Hematopoietic multipotent progenitor cell (in vitro differentiated cells): ENCODE measurements at places on chromosomes 16 and 17. TPM values are rescaled to one million over a fixed set of nuclear protein-coding genes. Genes with fewer than 3 reads are reported as not detected.
A peak's percentile ranks its signal among the peaks of the same experiment; 100 is the strongest.

The SLC5A11 gene
- under 0.01 TPM for total RNA-seq

The TBX6 gene
- total RNA-seq: 2.2 TPM

The MYH2 gene
- total RNA-seq: not detected

The CCL23 gene
- total RNA-seq: 0.81 TPM

The UMOD gene
- not detected for total RNA-seq

The CSNK2A2 gene
- 21.8 TPM for total RNA-seq

The PRSS8 gene
- not detected for total RNA-seq

The ABCA10 gene
- total RNA-seq: 0.27 TPM

The TM4SF5 gene
- total RNA-seq: not detected

The APOH gene
- not detected for total RNA-seq

The KRTAP4-5 gene
- not detected for total RNA-seq

The HSPB9 gene
- not detected for total RNA-seq

The TBC1D16 gene
- total RNA-seq: 14.0 TPM

DNA sequence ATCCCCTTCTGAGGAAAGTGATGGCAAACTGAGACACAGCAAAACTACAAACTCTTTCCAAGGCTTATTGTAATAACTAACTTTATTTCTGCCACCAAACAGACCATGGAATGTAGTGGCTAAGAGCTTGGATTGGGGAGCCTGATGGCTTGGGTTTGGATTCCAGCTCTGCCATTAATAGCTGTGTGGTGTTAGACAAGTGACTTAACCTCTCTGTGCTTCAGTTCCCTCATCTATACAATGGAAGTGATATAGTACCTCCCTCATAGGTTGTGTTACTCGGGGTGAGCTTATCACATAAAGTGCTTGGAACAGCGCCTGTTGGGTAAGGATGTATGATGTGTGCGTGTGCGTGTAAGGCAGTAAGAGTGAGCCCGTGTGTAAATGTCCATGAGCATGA, 5.9 kb upstream of the RNF112 start:
- no peak for DNase-seq

DNA sequence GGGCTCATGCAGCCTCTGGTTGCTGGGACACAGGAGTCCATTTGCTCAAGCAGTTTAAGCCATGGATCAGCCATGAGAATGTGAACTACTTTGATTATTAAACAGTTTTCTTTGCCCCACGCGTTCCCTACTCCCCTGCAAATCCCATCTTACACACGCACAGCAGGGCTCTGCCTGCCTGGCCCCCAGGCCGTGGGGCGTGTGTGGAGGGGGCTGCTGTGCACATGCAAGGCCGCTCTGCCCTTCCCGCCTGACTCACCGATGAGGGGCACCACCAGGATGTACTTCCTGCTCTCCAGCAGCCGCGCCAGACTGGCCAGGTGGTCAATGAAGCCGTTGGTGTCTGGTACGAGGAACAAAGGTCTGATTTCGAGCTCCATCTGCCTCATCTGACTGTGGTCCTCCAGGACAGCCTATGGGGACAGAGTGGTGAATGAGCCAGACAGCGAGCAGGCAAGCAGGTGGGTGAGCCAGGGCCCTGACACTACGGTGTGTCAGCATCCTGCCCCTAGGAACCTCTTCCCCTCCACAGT, 13.7 kb downstream of the HIC1 start:
- no peak for DNase-seq

- no peak for DNase-seq
These were observed 27.7 kb downstream of the GINS2 start for GRCh38 chr16:85660843-85661739.

DNA sequence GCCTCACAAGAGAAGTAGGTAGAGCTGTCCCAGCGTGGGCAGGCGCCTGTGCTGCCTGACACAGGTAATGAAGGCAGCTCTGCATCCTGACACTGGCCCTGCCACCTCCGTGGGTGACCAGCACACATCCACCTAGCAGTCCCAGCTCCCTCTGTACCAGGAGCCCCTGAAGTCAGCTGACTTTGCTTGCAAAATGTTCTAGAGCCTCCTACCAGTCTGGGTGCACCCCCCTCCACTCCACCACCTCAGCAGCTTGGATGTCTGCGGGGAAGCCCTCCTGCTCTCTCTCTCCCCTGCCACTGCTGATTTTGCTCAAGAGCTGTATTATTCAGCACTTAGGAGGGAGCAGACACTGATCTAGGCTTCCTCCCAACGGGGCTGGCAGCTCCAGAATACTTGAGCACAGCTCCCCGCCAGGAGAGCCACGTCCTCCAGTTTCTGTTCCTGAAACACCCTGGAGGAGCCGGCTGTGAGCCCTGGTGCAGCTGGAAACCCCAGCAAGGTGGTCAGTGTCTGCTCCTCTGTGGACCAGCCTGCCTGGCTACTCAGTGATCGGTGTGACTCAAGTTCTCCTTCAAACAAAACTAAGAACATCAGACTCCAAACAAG, 1.0 kb downstream of the RNF166 start:
- DNase-seq: no peak

DNA sequence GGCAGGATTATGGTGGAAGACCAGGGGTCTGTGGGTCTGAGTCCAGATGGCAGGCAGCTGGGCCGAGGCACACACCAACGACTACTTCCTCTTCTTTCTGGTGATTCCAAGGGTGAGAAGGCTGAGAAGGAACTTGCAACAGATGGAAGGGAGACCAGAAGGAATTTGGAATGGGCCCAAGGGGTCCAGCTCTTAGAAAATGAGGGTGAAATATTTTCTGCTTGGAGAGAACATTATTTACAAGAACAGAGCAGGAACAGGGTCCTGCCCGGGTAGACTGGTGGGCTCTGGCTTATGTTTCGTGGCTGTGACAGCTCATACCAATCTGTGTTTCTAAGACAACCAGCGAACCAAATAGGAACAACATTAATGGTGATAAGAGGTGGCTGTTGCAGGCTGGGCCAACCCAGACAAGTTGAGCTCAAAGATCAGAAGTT, 36.6 kb downstream of the CCDC42 start:
- DNase-seq: no peak

DNA sequence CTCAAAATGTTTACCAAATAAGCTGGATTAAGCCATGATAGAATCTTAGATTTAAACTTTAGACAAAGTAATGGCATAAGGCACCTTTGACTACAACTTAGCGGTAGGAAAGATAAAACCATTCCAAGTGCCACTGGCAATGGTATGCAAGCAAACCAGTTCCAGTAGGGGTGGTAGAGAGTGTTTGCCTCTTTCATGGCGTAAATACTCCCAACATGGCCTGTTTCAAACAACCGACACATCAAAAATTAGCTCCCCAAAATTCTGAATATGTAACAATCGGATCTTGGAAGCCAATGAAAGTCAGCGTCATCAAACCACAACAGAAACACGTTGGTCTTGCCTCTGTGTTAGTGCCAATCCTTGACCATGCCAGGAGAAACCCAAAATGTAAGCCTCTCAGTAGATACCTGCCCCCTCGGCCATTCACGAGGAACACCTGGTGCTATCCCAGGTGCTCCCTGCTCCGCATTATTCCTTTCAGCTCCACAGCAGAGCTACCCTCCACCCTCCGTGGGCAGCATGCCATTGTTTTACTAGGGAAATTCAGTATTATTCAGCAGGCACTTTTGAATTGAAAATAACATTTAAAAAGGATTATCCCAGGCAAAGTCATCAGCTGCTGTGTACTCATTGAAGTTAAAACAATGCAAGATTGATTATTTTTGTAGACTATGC, 307.8 kb upstream of the CDH11 start:
- DNase-seq: no peak

DNA sequence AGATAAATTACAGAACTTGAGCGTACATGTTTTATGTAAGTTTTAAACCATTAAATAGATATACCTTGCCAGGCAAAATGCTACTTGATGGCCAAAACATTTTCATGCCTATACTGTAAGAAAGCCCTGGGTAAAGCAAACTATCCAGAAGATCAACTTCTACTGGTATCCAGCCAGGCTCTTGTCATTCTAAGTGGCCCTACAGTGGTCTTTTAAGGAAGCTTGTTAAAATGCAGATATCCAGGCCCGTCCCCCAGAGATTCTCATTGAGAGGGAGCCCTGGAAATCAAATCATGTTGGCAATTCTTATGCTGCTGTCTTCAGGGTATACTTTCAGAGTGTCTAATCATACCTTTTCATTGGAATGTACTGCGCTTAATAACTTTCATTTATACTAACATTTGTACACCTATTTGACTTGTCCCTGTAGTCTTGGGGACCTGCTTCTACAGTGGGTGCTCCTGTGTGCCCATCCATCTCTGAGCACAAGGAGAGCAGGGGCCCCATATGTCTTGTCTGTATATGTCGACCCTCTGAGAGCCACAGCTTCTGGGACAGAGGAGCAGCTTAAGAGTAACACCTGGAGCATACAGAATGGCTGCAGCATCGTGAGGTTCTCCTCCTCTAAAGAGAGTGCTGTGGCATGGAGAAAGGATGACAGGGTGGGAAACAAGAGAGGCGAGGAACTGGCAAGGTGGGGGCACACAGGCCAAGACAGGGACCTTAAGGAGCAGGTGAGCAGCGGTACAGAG, 43.6 kb upstream of the ANKFY1 start:
- DNase-seq: no peak

DNA sequence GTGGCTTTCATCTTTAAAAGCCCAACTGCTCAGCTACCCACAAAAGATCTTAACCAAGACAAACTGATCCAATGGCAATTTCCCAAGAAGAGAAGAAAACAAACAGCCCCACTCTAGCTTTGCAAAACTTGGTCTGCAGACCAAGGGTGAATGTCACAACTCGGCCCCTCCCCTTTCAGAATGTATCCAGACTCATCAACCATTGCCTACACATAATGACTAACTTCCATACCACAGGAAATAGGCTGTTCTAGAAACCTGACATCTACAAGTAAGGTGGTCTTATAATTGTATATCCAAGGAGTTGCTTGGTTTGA, 16.0 kb downstream of the DCUN1D3 start:
- no peak for DNase-seq

DNA sequence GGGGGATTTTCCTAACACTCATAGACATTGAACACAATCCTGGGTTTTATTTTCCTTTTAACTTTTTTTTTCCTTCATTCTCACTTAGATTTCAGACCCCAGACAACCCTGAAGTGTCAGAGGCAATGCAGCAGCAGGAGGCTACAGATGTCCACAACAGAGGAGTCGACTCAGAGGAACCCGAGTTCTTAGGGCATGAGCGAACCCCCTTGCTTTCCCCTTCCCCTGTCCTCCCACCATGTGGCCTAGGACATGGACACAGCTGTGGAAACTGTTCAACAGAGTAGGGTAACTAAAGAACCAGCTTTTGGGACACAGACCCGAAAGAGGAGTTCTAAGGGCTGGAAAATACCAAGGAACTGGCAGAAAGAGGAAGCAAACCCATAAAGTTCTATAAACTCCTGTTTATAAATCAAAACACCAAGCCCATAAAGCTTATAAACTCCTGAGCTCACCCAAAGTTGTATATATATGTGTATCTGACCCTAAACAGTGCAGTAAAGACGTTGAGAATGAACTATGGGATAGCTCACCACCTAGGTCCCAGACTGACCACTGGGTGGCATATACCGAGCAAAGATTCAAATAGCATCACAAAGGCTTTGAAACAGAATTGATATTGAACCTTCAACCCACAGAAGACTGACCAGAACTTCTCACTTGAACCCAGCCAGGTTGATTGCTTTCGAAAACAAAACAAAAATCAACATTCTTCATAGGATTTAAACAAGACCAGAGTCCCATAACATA, 33.9 kb downstream of the CMTM4 start:
- peak; percentile 14 for DNase-seq

GRCh38 chr17:51461578-51462004, 201.2 kb downstream of the UTP18 start:
- DNase-seq: peak; percentile 19

DNA sequence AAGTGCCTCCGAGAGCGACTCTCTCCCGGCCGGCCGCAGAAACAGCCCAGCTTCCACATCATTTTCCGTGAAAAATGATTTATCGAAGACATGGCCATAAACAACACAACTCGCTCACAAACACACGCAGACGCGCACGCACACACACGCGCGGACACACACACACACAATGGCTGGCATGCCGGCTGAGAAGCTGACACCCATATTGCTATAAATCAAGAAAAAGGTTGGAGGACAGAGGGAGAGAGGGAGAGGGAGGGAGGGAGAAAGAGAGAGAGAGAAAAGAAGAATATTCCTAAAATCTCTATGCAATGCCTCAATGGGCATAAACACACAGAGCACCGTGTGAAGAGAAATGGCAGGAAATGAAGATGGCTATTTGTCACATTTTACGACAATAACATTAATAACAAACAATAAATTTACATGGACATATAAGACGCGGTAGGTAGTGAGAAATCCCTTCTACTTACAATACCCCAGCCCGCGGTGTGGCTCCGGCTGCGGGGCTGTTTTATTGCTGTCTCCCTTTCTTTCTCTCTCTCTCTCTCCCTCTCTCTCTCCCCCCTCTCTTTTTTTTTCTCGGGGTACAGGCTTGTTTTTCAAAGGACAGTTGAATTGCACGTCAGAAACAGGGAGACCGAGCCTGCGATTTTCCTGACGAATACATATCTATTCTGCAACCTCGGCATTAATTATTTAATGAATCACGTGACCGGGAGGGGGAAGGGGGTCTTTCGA, 9.5 kb downstream of the HOXB4 start:
- DNase-seq: no peak

DNA sequence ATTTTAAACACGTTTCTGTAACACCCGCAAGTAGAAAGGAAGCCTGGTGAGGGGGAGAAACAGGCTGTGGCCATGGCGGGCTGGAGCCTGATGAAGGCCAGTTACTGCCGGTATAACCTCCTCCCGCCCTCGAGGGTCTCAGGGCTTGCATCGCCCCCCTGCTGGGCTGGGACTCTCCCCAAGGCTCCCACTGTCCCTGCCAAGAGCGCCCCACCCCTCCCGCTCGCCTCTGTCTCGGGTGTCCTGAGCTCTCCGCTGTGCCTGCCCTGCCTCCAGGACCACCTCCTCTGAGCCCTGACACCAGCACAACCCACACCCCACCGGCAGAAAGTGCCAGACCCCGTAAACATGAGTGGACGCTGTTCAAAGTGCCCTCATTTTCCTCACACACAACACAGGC, 18.7 kb downstream of the TMEM204 start:
- DNase-seq: no peak

DNA sequence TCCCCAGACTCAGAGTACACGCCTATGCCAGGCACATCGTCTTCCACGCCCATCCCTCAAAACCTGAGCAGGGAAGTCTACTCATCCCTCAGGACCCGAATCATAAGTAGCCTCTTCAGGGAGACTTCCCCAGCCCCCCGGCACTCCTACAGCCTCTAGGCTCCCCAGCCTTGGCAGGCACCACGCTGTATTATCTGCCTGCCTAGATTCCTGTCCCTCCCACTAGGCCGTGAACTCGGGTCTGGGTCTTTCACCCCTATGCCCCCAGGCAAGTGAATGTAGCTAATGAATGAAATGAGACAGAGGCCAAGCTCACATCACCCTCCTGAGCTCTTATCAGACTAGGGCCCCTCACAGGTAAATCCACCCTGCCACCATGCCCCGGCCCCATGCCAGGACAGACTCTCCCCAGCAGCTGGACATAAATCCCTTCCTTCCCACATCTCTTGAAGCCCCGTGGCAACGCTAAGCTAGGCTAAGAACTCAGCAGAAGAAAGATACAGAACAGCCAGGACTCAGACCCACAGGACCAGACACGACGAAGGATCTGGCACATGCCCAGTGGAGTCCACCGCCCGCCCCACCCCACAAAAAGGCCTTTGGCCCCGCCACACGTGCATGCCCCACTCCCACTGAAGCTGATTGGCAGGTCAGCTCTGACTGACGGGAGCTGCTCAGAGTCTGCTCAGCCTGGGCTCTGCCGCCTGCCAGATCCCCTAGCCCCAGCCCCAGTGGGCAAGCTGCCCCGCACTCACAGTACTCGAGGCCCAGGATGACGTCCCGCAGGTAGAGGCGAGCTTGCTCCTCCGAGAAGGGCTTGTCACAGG, 13.0 kb downstream of the CAMKK1 start:
- no peak for DNase-seq
